Adipocyte (in vitro differentiated cells): ENCODE measurements at places on chromosomes 1 and 21.
A peak's percentile ranks its signal among the peaks of the same experiment; 100 is the strongest.

- peak; percentile 16 for DNase-seq
Measured at GRCh38 chr1:232186931-232187330, 443.0 kb downstream of the SIPA1L2 start.

GRCh38 chr1:78839704-78840277, 166.7 kb downstream of the ADGRL4 start:
- peak; percentile 82 for DNase-seq

DNA sequence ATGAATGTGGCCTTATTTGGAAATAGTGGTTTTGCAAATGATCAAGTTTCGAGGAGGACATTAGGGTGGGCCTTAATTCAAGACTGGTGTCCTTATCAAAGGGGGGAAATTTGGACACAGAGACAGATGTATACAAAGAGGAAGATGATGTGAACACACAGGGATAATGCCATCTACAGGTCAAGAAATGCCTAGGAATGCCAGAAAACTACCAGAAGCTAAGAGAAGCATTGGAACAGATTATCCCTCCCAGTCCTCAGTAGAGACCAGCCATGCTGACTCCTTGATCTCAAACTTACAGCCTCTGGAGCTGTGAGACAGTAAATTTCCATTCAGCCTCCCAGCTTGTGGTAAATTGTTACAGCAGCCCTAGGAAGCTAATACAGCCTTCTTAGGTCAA, 151.4 kb downstream of the PTGER3 start:
- DNase-seq, result peak; percentile 26

DNA sequence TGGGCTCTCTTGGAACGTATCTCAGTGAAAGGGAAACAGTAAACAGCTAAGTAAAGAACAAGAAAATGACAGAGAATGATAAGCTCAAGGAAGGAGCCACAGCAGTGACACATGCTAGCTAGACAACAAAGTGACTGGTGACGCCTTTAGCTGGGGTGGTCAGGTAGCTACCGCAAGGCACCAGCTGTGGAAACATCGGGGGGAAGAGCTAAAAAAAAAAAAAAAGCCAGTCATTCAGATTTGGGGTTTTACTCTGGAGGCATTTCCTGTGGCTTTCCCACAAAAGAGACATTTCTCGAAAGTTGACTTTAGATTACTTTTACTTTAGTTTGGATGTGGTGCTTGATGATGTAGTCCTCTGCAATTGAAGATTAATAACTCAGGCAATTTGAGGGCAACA, 2.1 kb downstream of the FHAD1 start:
- DNase-seq, result no peak

DNA sequence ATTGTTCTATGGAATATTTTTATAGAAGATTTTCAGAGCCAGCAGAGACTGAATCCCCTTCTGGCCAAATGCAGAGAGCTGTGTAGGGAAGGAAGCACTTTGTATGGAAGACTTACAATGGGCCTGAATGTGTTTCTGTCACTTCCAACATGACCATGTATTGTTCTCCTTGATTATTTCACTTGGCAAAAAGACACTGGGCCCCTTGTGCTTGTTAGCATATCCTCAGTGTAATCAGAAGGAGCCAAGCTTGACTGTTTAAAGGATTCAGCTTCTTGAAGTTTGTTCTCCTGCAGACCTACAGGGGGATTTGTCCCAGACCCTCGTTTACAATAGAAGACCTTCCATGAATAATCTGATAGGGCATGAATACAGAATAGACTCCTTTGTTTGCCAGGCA, 48.1 kb upstream of the UBE2U start:
- DNase-seq, result no peak

DNA sequence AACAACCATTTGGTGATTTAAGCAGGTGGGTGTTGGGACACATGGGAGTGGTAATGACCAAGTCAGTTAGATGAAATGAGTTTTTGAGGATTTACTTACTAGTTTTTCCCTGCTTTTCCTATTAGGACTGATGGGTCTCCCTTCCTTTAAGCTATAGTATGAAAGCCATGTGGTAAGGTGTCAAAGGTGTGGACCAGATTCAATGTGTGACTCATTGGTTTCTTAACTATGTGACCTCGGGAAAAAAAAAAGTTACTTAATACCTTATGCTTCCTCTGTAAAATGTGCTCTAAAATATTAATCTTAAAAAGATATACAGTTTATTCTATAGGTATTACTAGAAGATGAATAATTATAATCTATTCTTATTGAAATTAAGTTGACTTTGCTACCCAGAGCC, 93.7 kb downstream of the DUSP10 start:
- no peak for DNase-seq

DNA sequence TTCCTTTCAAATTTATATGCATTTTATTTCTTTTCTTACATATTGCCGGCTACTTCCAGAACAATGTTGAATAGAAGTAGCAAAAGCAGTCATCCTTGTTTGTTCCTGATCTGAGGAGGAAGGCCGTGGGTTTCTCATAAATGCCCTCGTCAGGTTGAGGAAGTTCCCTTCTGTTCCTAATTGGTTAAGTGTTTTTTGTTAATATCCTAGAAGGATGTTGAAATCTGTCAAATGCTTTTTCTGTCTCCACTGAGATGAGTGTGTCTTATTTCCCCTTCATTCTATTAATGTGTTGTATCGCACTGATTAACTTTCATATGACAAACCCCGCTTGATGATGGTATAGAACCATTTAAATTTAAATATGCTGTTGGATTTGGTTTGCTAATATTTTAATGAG, 15.4 kb downstream of the TTLL10 start:
- DNase-seq, result no peak

DNA sequence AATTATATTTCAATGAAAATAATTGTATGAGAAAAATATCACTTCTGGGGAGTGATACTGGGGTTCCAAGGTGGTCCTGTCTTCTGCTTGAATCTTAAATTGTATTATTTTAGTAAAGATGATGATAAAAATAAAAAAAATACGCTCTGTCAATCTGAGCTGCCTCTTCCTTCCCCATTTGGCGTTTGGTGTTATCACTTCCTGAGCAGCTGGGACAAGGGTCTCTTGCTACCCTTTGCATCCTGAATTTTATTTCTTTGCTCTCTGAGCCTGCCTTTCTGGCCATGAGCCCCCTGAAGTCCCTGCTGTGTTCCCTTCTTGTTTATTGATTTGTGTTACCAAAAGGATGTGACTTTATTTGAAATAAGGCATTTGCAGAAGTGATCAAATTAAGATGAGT, 111.0 kb downstream of the KCNJ6 start:
- DNase-seq, result no peak

DNA sequence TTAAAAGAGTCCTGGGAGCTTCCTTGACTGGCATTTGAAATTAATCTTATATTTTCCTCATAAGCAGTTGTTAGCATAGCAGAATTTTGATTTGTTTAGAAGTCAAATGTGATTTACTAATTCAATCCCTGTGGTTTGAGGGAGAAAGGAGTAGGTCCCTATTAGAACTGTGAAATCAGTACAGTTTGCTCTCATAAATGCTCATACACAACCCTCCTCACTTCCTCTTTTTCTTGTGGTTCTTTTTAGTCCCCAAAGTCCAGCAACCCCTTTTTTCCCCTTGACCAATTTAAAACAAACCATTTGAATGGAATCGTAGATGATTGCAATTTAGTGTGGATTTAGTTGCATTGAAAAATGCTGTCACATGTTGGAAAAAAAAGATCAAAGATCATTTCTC, 9.2 kb upstream of the IFI44 start:
- DNase-seq, result no peak

GRCh38 chr1:219476716-219477115, 136.2 kb downstream of the ZC3H11B start:
- no peak for DNase-seq

DNA sequence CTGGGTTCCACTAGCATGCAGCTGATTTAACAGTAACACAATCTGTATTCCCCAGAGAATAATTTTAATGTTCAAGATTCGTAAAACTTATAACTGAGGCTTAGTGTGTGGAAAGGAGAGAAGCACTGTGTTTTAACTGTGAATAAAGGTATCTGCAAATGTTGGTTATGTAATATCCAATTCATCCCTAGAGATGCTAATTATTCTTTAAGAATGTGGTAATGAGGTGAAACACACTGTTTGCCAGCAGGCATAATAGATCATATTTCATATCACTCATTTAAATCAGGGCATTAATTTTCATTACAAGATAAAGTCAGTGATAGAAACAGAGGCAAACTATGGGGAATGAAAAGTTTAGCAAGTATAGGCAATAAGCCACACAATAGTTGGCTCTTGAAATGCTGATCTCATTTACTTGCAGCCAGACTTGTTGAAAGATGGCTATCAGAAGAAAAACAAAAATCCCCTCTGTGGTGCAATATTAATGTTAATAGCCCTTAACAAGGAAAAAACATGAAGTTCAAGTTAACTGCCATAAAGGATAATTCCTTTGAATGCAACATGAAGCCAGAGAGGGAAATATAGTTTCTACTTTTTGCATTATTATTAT, 33.4 kb downstream of the HMCN1 start:
- DNase-seq, result no peak

DNA sequence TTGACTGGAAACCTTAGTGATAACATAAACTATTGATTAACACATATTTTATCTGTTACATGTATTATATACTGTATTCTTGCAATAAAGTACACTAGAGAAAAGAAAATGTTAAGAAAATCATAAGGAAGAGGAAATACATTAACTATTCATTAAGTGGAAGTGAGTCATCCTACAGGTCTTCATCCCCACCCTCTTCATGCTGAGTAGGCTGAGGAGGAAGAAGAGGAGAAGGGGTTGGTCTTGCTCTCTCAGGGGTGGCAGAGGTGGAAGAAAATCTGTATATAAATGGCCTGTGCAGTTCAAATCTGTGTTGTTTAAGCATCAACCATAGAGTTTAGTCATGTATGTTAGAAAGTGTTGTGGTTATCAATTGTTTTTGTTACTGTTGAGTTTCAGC, 66.1 kb upstream of the CHODL start:
- DNase-seq, result no peak

DNA sequence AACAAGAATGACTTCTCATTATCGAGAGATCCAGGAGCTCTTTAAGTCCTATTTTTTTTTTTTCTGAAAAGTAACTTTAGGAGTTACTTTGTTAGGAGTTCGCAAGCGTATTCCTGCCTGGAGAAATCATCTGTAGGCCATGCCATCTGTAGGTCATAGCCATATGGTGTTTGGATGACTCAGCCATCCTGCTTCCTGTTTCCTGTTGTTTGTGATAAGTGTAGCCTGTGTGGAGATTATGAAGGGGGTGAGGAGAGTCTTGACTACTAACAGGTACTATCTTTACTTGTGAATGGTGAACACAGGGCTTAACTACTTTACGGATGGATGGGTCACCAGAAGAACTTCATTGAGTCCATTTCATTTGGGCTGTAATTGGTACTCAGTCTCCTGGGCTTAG, 327.2 kb downstream of the PTPRU start:
- no peak for DNase-seq

DNA sequence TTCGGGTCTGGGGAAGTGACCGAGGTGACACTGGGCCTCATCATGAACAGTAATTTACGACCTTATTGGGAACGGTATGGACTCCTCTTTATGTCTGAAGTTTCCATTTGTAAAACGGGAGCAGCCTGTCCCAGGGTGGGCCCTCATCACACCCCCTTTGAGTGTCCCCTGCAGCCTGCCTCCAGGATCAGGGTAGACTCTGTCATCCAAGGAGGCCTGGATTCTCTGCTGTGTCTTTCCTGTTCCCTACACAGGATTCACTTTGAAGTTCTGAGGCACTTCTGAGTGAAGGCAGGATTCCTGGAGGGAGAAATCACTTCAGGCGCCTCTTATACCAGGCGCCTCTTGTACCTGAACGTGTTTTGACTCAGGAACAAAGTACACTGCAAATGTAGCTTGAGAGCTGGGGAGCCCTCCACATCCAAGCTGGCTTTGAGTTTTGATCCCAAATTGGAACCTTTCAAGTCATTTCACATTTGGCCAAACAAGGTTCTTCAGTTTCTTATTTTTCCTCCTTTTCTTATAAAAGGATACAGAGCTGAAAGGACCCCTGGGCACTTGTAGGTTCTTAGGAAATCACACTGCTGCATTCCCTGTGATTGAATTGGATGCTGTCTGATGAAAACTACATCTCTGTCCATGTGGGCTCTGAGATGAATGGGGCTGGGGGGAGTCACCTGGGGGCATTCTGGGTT, 106.0 kb downstream of the SUSD4 start:
- DNase-seq, result no peak

GRCh38 chr1:215262106-215262505, 179.6 kb downstream of the KCNK2 start:
- DNase-seq, result no peak

DNA sequence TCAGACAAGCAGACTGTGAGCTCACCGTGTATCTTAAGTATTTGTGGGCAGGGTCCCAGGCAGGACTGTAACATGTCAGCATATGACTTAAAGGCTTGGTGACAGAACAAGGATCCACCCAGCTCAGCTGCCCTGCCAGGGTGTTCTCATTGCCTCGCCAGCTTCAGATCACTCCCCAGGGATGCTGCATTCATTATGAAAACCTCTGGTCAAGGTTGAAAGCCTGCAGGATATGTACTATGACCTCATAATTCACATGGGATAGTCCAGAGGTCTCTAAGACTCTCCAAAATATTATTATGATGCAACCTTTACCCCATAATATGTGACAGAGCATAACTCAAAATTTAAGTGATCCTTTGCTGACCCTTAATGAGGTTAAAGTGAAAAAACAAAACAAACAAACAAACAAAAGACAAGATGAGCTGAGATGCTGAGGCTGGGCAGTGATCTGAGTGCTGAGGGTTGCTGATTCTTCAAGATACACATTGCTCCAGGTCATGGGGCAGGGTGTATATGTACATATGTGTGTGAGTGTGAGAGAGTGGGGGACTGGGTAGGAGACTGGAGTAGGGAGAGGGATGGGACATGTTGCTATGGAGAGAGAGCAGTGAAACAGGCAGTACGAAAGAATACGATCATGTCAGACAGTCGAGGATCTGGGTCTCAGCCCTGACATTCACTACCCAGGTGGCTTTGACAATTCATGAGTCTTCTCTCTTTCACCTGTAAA, 98.8 kb upstream of the DUSP10 start:
- peak; percentile 83 for DNase-seq

- DNase-seq, result peak; percentile 79
Measured at GRCh38 chr1:46301808-46302640, 1.4 kb downstream of the LRRC41 start.

DNA sequence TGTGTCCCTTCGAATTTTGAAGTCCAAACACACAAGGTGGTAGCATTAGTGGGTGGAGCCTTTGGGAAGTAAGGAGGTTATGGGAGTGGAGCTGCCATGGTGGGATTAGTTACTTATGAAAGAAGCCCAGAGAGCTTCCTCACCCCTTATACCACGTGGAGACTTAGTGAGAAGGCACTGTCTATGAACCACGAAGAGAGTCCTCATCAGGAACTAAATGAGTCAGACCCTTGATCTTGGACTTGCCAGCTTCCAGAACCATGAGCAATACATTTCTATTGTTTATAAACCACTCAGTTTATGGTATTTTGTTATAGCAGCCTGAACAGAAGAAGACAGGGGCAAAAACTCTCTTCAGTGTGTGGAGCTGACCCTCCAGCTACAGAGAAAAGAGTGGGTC, 259.3 kb upstream of the AJAP1 start:
- DNase-seq, result no peak

DNA sequence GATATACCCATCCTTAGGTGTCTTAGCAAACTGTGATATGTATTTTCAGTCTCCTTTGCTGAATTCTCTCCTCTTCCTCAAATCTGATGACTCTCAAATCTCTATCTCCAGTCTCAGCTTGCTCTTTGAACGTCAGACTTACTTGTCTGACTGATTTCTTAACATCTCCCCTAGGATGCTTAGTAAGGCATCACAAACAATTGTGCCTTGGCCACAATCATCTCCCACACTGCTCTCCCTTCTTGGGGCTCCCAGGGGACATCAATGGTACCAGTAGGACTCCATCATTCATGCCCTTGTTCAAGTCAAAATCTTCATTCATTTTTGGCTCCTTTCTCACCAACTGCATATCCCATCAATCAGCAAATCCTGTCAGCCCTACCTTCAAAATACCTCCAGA, 42.0 kb downstream of the GNG12 start:
- peak; percentile 50 for DNase-seq
